ENCODE measurements at places on chromosomes 1 and 21.

GRCh38 chr21:26934383-26934782 lies 32.5 kb downstream of the ADAMTS5 start:
- DNase-seq, result no peak

GRCh38 chr1:89952605-89953130 lies 42.2 kb upstream of the ZNF326 start:
- no peak for DNase-seq

GRCh38 chr1:224801844-224802490 lies 127.5 kb upstream of the DNAH14 start:
- no peak for DNase-seq

DNA sequence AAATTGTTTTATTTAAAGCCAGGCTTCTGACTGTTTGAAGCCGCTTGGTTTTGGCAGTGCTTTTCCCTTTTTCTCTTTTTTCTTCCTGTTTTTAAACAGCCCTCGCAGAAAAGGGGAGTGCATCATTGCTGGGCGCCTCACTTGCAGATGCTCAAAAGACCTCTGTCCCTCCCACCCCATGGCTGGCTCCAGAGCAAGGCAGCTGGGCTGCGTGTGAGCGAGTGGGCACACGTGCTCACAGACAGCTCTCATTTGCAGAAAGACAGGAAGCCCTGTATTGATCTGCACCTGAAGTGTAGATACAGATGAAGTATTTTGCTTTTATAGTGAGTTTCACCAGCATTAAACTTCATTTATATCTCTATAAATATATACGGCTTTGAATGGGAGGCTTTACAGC lies 8.8 kb downstream of the TNR start:
- DNase-seq, result no peak
